NCI-H1048 (cell line): ENCODE measurements at places on chromosomes 7 and 10.

- no peak for DNase-seq
Measured at GRCh38 chr10:27319752-27320431, 79.3 kb upstream of the ACBD5 start.

- DNase-seq: no peak
Measured at GRCh38 chr10:74957285-74957961, 131.0 kb downstream of the KAT6B start.

DNA sequence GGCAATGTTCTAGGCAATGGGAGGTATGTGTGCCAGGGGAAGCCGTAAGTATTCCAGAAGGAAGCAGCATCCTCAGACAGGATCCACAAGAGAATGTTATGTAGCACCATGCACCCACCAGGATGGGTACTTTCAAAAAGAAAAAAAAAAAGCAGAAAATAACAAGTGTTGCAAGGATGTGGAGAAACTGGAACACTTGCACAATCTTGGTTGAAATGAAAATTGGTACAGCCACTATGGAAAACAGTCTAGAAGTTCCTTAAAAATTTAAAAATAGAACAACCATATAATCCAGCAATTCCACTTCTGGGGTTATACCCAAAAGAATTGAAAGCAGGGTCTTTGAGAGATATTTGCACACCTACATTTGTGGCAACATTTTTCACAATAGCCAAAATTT, 20.2 kb downstream of the C10orf71 start:
- no peak for DNase-seq

DNA sequence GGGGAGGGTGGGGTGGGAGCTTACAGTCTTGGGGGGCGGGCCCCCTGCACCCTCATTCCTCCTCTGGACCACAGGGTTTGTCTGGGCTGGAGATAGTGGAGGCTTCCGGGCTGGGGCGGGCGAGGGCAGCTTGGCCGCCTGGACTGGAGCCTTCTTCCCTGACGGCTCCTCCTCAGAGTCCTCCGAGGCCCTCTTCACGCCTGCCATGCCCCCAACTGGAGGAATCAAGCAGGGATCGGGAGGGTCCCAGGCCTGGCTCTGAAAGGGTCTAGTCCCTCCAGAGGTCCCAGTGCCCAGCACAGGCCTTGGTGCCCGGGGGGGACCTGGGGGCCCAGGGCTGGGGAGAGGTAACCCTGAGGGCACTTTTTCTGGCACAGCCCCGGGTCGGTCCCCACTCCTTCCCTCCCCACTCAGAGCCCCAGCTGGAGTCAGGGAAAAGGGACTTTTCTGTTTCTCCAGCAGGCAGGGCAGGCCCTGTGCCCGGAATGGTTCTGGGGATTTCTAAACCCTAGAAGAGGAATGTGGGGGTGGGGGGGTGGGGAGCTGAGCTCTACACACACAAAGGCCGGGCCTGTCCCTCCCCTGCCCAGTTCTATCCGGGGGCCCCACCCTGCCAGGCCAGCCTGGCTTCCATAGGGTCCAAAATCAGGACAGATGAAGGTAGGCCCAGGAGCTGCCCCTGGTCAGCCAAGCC, 11.6 kb downstream of the MICALL2 start:
- DNase-seq: no peak

DNA sequence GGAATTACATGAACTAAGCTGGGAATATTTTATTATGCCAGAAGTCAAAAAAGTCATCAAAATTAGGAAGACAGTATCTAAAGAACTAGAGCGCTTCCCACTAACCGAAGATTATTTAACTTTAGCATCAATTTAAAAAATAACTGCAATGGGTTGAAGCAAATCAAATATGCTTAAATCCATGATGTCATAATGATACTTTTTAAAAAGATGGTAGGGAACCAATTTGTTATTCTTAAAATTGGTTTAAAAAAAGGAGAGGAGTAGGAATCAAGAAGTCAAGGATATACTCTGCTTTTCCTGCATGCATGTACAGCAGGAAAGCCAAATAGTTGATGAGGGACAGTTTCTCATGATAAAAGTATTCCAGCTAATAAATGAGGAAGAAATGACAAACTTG, 3.2 kb upstream of the ASAH2 start:
- no peak for DNase-seq
